ENCODE measurements at places on chromosomes 6 and 20.
A peak's percentile ranks its signal among the peaks of the same experiment; 100 is the strongest.

DNA sequence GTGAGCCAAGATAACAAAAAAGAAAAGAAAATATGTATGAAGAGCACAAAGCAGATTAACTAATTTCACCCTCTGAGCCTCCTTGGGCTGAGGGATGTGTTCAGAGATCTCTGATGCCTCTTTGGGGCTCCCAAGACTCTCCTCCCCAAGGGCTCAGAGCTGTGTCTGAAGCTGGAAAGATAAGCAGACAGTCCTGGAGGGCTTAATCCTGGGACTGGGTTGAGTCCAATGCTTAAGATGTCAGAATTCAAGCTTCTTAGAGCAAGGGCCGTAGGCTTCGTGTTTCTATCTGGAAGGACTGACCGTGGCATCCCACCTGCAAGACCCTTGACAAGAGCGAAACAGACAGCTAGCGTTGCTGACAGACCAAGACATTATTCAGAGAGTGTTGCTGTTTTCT lies 229.0 kb downstream of the ZMYND8 start:
- DNase-seq, result no peak

- no peak for DNase-seq
Measured at GRCh38 chr6:128821116-128821515, 61.8 kb upstream of the LAMA2 start.

- DNase-seq, result no peak
Measured at GRCh38 chr6:57182017-57182432, 9.9 kb downstream of the BAG2 start.

- no peak for DNase-seq
Measured at GRCh38 chr6:52786249-52786956, 17.2 kb downstream of the GSTA1 start.

DNA sequence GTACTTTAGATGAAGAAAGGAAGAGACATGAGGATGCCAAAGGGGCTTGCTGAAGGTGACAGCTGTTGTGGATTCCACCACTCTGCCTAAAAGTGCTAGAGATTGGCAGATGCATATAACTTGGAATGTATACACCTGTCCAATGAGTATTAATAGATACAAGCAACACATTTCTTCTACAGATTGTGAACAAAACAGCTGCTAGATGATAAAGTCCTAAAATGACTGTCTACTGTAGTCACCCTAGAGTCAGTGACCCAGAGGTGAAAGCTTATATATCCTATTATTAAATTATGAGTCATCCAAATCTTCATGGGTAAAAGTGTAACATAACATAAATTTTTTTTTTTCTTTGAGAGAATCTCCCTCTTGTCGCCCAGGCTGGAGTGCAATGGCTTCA lies 5.2 kb downstream of the RNF217 start:
- DNase-seq, result no peak

DNA sequence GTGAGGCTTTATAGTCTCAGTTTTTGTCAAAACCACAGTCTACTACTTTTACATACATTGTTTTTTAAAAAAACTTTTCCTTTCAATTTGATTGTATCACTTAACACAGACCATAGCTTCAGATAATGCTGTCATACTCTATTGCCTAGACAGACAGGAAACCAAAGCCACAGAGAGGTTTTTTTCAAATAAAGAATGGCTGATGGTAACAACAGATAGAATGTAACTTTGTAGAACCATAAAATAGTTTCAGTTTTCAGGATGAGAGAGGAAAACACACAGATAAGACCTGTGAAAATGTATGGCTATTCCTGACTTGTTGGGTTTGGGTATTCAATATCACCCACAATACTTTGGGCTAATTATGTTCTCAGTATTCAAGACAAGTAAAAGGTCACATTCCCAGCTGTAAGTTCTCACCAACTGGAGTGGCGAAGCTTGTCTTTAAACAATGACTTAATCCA lies 94.0 kb downstream of the ADGRG6 start:
- no peak for DNase-seq

GRCh38 chr20:37235065-37235464 lies 26.5 kb downstream of the GHRH start:
- DNase-seq, result no peak

DNA sequence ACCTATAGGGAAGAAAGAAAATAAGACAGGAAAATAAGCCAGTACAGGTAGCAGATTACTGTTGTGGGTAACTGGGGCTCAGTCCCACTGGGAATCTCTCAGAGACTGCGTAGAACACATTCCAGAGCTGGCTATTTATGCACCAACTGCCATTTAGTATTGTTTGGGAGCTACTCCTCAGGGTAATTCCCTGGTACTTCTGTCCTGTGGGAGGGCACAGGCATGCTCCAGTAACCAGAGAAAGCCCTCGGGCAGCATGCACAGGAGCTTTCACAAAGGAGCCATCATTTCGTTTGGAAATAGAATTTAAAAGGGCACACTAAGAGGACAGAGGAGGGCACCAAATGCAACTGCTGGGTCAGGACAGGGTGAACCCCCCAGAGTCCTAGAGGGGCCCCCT lies 148.0 kb upstream of the LRFN2 start:
- DNase-seq, result no peak

- DNase-seq, result peak; percentile 38
Measured at GRCh38 chr20:57594092-57594951, 25.9 kb downstream of the ZBP1 start.

DNA sequence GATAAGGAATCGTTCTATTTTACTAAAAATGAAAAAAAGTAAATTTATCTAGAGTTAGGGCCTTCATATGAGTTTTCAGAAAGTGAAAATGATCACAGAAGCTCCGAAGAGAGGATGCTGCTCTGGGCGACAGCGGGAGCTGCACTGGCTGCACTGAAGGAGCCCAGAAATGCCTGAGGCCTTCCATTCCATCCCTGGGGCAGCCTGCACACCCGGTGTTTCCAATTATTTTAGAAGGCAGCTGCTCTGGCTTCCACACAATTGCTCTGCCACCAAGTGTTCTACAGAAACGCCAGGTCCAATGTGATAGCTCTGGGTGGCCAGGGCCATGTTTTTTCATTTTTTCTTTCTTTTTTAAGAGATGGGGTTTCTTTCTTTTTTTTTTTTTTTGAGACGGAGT lies 3.6 kb downstream of the DTNBP1 start:
- DNase-seq, result no peak

- no peak for DNase-seq
Measured at GRCh38 chr6:21053612-21054011, 519.4 kb downstream of the CDKAL1 start.

- DNase-seq, result peak; percentile 90
Measured at GRCh38 chr6:93735099-93735498, 315.7 kb upstream of the EPHA7 start.

- DNase-seq, result no peak
Measured at GRCh38 chr6:134930463-134930862, 19.4 kb downstream of the ALDH8A1 start.

GRCh38 chr6:169326067-169326799 lies 72.6 kb upstream of the THBS2 start:
- DNase-seq, result no peak

GRCh38 chr6:127516662-127517273 lies 2.4 kb downstream of the MTCL3 start:
- peak; percentile 86 for DNase-seq

DNA sequence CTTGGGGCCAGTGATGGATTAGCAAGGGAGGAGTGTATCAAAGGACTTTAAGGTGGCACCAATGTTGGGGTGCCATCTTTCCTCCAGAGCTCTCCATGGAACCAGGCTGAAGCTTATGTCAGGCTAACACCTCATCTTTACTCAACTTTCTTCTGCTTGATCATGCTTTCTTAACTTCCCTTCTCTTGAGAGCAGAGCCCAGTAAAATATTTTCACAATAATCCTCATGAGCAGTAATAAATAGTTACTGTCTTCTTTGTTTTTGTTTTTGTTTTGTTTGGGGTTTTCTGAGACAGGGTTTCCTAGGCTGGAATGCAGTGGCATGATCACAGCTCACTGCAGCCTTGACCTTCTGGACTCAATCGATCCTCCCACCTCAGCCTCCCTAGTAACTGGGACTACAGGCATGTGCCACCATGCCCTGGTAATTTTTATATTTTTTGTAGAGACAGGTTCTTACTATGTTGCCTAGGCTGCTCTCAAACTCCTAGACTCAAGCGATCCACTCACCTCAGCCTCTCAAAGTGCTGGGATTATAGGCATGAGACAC lies 127.9 kb upstream of the TOP1 start:
- no peak for DNase-seq

- no peak for DNase-seq
Measured at GRCh38 chr6:148457137-148457842, 114.7 kb downstream of the SASH1 start.

DNA sequence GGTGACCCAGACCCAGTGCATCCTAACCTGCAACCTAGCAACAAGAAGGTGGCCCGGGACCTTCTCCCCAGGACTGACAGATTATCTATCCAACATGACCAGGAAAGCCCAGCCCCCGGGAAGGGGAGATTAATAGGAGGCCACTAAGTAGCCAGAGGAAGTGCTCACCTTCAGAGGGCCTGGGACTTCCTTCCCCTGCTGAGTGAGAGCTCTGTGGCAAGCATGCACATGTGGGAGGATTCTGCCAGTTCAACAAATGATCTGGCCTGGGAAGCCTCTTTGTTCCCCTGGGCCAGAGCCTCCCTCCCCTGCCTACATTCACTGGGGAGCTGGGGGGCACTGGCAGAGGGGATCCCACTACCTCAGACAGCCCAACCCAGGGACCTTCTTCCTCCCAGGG lies 39.6 kb downstream of the SHLD1 start:
- DNase-seq, result no peak

GRCh38 chr6:155090166-155090565 lies 95.1 kb downstream of the TIAM2 start:
- no peak for DNase-seq

DNA sequence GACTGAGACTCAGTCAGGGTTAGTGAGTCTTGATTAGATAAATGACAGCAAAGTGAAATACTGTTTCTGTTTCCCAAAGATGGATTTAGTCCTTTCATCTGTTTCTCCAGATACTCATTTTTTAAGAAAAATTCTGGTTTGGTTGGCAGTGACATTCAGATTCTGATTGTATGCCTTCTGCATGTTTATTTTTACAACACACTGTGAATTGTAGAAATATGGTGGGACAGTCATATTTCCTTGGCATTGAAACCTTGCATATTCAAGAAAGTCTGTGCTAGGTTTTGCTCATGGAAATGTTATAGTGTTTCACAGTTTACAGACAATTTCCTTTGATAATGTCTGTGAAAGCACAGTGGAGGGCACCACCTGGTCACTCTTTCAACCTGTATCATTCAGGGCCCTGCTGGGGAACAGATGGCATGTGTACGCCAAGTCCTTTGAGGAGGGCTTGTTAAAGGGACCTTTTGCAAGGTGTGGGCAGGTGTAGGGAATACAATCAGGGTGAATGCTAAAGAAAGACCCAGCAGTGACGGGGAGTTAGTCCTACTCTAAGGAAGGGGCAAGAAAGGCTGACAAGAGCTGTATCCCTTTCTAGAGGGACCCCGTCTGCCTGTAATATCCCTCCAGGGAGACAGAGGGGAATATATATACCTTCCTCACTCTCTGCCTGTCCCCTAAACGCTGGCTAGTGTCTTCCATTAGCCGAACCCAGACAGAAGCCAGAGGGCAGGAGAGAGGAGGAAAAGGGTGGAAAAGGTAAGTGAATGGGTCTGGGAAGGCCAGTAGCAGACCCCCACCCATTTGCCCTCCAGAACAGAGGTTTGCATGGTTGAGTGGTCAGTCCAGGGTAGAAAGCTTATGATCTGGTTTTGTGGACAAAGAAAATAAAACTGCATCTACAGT lies 10.2 kb downstream of the PLCB4 start:
- peak; percentile 62 for DNase-seq

DNA sequence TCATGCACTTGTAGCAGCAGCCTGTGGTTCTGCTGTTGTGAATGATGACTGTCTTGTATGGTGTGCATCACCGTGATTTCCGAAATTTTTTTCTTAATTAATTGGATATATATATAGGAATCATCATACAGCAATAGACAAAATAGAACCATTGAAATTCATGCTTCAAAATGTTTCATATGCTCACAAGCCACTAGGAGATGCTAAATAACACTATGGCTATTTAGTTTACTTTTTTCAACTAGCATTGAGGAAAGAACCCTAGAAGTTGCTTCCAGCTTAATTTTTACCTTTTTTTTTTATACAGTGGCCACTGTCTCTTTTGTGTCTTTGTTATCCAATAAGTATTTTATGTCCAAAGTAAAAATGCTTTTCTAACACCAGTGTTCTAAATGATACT lies 485.4 kb downstream of the CDKAL1 start:
- DNase-seq, result no peak

DNA sequence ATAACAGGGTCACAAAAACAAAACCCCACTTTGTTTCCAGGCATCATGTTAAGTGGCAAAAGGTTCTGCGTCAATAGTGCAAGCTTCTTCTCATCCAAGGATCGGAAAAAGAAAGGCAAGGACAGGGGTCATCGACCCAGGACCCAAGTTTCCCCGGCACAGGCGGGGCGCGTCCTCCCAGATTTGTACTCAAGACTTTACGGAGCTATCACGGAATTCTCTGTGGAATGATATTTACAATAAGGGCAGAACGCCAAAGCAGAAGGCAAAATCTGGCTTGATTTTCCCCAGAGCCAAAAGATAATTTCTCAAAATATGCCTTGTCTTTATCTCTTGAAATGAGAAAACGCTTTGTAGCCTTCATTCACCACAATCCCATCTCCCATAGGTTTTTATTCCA lies 25.5 kb downstream of the PDE10A start:
- DNase-seq, result no peak

- no peak for DNase-seq
Measured at GRCh38 chr6:25137916-25138232, 141.3 kb upstream of the CARMIL1 start.

- no peak for DNase-seq
Measured at GRCh38 chr6:119966484-119966883, 616.9 kb upstream of the MAN1A1 start.

- no peak for DNase-seq
Measured at GRCh38 chr20:32709632-32710121, 33.6 kb downstream of the COMMD7 start.

GRCh38 chr20:31569163-31570020 lies 35.7 kb upstream of the ID1 start:
- DNase-seq, result peak; percentile 63

GRCh38 chr6:79246891-79247290 lies 12.4 kb upstream of the HMGN3 start:
- DNase-seq, result no peak

- no peak for DNase-seq
Measured at GRCh38 chr6:15194453-15194852, 51.4 kb upstream of the JARID2 start.

GRCh38 chr6:14360565-14360964 lies 243.0 kb downstream of the CD83 start:
- DNase-seq, result no peak
